ENCODE measurements at places on chromosomes 1 and 21.

GRCh38 chr1:25550683-25551310 is 7.4 kb downstream of the LDLRAP1 start:
- DNase-seq = peak; percentile 55

DNA sequence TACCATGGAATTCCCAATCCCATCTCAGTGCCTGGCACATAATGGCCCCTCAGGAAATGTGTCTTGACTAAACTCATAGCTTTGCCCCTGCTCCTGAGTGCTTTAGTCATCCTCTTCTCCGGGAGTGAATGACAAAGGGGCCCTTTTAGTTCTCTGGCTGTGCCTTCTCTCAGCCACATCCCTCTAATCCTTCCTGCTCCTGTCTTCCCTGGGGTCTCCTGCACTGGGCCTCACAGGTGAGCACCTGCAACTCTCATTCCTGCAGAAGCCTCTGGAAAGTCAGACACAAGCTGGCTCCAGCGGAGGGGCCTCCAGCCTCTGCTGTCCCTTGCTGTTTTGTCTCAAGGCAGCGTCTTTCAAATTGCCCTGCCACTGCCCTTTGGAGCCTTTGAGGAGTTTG is 14.0 kb upstream of the ETV3L start:
- no peak for DNase-seq

DNA sequence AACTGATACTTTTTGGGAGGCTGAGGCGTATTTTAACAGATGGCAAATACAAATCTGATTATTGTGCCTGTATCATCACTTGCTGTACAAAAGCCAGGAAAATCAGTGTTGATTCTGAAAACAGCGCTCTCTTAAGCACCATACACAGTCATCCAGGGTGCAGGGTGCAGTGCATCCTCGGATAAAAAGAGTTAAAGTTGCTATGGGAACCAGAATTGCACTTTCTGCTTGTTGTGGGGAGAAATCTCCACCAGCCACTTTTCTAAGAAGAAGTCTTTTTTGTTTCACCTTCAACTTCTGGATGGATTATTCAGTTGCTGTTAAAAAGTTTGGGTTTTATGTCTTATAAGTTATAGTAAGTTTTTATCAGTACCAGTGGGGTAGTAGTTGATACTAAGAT is 3.8 kb downstream of the LAMC1 start:
- DNase-seq = no peak

DNA sequence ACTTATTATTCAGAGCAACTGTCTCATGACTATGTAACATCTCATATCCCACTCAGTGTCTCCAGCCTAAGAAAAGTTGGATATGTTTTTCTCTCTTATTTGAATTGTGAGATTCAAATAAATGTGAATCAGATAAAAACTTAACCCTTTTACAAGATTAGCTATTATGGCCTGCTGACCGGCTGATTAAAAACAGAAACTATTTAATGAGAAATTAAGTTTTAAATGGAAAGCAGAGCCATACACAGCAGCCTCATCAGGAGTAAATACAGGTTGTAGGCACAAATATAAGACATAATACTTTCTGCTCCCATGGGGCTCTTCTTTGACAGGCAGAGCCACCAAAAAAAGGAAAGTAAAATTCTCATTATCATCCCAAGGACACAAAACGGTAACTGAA is 307.0 kb upstream of the PRMT6 start:
- no peak for DNase-seq

- DNase-seq = peak; percentile 73
These were observed 33.3 kb downstream of the RCC2 start for GRCh38 chr1:17405898-17406759.

GRCh38 chr1:79629414-79629813 is 622.9 kb upstream of the ADGRL4 start:
- DNase-seq = no peak

DNA sequence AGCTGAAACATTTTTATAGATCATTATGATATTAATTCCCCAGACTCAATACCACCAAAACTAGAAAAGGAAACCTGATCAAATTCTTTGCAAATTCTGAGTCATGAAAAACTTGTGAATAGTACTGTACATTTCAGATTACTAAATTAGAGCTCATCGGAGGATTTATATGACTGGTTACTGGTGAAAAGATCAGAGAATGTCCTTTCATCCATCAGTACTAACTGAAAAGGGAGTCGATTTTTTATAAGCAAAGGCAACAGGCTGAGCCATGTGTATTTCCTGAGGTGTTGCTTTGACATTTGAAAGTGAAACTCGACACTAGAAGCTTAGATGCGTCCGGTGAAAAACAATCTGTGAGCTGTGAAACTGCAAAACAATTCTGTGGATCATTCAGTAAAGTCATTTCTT is 155.7 kb downstream of the TNFSF18 start:
- DNase-seq = no peak

GRCh38 chr1:15952317-15953258 is 23.3 kb downstream of the ZBTB17 start:
- DNase-seq = peak; percentile 54

DNA sequence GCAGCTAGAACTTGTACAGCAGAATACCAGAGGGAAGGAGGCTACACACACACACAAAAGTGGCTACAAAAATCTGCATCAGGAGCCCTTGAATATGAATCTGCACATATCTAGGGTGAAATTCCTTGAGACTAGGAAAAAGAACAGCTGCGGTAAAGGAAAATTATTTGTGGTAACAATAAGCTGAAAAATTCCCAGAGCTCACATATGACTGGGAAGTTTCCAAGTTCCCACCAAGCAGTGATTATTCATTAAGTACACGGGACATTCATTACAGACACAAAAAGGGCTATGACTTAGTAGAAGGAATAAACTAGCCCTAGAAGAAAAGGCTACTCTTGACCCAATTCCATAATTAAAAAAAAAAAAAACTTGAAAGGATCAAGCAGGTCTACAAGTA is 149.5 kb upstream of the BACE2 start:
- DNase-seq = no peak

GRCh38 chr21:15567191-15567590 is 162.6 kb upstream of the USP25 start:
- DNase-seq = no peak

- no peak for DNase-seq
These were observed 250.3 kb downstream of the SDCCAG8 start for GRCh38 chr1:243505986-243506689.
